ENCODE measurements at places on chromosomes 1 and 21.

DNA sequence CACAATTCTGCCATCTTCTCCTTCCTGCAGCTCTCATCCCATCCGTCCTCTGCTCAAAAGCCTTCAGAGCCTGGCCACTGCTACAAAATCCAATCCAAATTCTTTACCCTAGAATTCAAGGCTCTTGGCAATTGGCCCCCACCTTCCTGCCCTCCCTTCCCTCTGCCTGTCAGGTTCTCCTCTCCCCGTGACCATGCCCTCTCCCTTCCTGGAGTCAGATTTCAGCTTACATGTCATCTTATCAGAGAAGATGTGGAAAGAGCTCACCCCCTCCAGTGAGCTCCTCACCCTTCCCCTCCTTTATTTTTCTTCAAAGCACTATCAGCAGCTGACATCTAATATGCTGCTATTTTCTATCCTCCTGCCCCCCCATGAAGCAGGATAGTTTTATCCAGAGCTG is 86.9 kb downstream of the GRIK3 start:
- DNase-seq: peak; percentile 31

DNA sequence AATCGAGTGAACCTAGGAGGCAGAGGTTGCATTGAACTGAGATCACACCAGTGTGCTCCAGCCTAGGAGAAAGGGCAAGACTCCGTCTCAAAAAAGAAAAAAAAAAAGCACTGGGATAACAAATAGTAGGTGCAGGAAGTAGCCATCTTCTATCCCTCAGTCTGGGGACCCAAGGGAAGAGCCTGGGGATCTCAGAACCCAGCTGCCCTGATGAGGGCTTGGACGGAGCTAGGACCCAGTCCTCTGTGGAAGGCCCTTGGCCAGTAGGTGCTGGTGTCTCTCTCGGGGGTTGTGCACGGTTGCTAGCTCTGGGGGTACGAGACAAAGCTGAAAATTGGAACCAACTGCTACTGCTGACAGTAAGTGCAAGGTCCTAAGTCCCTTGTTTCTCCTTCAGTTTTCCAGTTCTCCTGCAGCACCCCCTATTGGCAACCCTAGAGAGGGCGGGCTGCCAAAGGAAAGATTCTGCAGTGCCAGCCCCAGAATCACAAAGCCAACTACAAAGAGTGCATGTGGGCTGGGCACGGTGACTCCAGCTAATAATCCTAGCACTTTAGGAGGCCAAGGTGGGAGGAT is 57.6 kb upstream of the KIF1B start:
- no peak for DNase-seq

- no peak for DNase-seq
These were observed 45.2 kb downstream of the ASTN1 start for GRCh38 chr1:177119311-177119710.

GRCh38 chr1:163191301-163191700 is 11.4 kb downstream of the RGS5 start:
- no peak for DNase-seq

GRCh38 chr1:153922076-153922971 is 448 bp downstream of the GATAD2B start:
- peak; percentile 44 for DNase-seq

GRCh38 chr1:166418344-166418933 is 251.6 kb upstream of the FAM78B start:
- no peak for DNase-seq

GRCh38 chr1:27873671-27874384 is 1.5 kb downstream of the THEMIS2 start:
- DNase-seq: no peak

DNA sequence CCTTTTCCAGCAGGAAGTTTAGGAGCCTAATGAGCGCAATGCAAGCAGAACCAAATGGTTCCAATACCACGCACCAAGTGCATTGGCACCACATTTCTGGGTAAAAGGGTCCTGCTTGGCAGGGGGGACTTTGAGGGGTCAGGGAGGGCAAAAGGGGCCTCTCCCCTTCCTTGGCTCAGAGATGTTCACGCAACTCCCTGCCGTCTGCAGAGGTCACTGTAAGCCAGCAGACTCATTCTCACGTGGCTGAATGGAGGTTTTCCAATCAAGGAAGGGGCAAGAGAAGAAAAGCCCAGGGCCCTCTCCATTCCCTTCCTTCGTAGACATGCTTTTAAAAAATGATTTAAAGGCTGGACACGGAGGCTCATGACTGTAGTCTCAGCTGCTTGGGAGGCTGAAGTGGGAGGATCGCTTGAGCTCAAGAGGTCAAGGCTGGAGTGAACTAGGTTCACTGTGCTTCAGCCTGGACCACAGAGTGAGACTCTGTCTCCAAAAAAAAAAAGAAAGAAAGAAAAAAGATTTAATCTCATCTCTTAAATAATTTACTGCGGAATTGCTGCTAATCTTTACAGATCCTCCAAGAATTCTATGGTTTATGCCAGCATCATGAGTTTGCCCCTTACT is 80.3 kb downstream of the RUNX3 start:
- DNase-seq: peak; percentile 40

- DNase-seq: no peak
These were observed 46.5 kb downstream of the RAP1GAP start for GRCh38 chr1:21622466-21623315.

GRCh38 chr1:168691541-168691940 is 37.5 kb downstream of the DPT start:
- DNase-seq: no peak

GRCh38 chr1:212012034-212012740 is 23.2 kb downstream of the INTS7 start:
- peak; percentile 53 for DNase-seq

- no peak for DNase-seq
These were observed 18.0 kb downstream of the DLGAP3 start for GRCh38 chr1:34911465-34911864.

DNA sequence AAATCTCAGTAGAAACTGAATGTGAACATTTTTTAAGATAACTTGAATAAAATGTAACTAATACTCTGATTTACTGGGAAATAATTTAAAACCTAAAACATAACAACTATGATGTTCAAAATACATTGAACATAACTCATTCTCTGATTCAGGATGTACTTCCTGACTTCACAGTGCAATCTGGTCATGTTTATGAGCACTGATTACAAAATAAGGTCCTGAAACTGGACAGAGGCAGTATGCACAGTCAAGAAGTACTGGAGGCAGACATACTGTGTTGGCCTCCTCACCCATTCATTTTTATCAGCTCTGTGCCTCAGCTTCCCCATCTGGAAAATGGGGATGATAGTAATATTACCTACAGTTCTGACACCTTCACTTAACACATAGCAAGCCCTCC is 651.3 kb downstream of the PTPRC start:
- DNase-seq: no peak

GRCh38 chr1:219155135-219155534 is 18.5 kb upstream of the LYPLAL1 start:
- no peak for DNase-seq

- DNase-seq: peak; percentile 54
These were observed 20.7 kb downstream of the C1QB start for GRCh38 chr1:22673486-22674409.

DNA sequence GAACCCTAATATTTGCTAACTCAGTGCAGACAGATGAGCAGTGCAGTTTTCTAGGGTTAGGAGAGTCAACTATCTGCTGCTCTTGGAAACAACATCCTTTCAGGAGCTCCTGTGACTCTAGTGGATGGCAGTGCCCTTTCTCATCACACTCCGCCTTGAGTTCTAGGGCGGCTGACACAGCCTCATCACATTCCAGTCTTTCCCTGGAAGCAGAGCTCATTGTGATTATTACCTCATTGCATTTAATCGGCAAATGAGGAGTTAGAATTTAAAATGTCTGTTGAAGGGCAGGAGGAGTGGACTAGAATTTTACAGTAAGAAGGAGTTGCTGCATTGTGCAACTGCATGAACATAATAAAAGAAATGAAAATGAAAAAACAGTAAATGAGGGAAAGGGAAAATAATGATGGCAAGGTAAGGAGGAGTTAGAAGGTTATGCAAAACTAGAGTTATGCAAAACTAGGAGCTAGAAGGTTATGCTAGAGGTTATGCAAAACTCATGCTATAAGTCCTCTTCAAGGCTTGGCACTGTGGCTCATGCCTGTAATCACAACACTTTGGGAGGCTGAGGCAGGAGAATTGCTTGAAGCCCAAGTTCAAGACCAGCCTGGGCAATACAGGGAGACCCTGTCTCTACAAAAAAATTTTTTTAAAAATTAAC is 6.9 kb upstream of the PTGFRN start:
- no peak for DNase-seq

- DNase-seq: no peak
These were observed 701.8 kb upstream of the CXADR start for GRCh38 chr21:16811011-16811410.

DNA sequence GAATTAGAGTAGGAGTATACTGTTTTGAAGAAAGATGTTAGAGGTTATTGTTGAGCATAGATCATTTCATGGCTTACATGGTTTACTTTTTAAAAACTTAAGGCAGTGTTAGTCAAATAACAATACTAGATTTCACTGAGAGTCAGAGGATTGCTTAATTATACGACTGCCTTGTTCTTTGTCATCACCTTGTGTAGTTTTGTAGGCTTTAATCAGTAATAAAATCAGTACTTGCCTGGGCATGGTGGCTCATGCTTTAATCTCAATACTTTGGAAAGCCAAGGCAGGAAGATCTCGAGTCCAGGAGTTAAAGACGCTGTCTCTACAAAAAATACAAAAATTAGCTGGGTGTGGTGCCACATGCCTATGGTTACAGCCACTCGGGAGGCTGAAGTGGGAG is 41.3 kb upstream of the GPR52 start:
- DNase-seq: no peak

DNA sequence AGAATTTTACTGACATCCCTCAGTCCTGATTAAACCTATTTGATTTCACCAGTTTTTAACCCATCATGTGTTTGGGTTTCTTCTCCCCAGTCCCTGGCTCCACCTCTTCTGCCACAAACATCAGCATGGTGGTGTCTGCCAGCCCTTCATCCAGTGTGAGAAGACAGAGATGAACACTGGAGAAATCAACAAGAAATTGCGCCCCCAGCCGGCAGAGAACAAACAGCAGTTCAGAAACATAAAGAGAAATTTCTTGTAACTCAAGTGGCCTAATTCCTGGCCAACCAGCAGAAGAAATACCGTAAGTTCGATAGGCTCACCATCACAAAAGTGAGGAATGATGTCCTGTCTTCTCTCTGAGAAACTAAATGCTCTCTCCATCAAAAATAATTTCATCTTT is 18.3 kb downstream of the S100A11 start:
- no peak for DNase-seq

GRCh38 chr1:31427322-31427721 is 14.3 kb downstream of the SERINC2 start:
- no peak for DNase-seq

- no peak for DNase-seq
These were observed 416.9 kb downstream of the PTPRU start for GRCh38 chr1:29653034-29653810.

DNA sequence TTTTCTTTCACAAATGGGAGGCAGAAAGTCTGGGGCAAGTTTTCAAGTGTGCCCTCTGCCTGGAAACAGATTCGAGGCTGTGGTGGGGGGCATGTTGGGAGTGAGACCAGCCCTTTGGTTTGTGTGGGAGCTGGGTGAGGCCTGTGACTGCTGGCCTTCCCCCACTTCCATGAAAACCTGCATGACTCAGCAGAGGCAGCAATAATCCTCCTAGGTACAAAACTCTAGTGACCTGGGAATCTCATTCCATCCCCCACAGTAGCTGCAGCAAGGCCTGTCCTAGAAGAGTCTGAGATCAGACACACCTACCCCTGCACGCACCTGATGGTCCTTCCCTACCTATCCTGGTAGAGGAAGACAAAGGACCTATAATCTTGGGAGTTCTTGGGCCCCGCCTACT is 42.1 kb upstream of the KIAA0040 start:
- no peak for DNase-seq

DNA sequence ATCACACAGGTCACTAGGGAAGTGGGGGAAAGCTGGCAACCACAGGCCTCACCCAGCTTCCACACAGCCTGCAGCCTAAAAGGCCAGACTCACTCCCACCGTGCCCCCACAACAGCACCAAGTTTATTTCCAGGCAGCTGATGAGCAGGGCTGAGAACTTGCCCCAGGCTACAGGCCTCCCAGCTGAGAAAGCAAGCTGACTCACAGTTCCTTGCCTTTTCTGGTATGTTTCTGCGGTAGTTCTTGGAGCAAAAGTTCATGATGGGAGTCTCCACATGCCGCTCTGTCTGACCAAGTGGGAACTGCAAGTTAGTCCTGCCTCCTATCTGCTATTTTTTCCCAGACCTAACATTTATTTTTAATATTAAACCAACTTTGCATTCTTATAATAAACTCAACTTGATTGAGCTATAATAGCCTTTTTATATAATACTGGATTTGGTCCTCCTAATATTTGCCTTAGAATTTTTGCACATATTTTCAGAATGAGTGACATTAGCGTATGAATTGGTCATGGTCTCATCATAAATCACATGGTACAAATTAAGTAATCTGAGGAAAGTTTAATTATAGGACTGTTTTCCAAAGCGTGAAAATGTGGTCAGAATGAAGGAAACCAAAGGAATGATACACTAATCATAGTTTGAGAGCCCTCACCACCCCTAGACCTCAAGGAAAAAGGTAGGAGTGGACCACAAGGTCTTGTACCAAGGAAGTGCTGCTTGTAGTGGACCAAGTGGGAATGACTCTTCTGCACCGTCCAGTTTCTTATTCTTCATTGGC is 30.7 kb downstream of the RPAP2 start:
- DNase-seq: no peak

DNA sequence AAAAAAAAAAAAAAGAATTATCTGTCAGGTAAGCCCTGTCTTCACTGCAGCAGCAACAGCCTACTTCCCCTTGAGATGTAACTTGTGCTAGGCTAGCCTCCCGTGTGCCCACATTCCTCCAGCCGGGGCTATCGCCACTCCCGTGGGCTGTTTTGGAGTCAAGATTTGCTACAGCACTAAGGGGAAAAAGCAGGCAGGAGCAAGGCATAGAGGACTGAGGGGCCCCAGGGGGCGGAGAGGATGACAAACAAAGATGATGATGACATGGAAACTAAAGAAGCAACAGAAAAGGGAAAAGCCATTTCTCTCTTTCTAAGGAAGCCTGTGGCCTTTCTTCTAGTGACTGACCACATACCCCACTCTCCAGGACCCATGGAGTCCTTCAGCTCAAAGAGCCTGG is 1.9 kb downstream of the TNFAIP8L2 start:
- no peak for DNase-seq

DNA sequence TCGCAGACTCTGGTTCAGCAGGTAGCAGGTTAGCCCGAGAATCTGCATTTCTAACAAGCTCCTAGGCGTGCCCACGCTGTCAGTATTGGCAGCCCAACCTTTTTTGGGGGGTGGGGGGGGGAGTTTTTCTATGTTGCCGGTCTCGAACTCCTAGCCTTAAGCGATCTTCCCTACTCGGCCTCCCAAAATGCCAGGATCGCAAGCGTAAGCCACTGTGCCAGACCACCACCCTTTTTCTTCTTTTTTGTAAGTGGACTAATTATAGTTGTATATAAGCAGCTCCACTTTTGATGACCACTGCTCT is 480 bp upstream of the MIS18A start:
- DNase-seq: no peak

- DNase-seq: peak; percentile 27
These were observed 332.2 kb upstream of the USP24 start for GRCh38 chr1:55547405-55547804.

- no peak for DNase-seq
These were observed 8.7 kb upstream of the LRRC71 start for GRCh38 chr1:156911577-156912298.

GRCh38 chr1:103250441-103250861 is 142.1 kb upstream of the COL11A1 start:
- DNase-seq: no peak

All from renal pelvis (tissue), 12 donors.